Activated CD4-positive, alpha-beta T cell treated with anti-CD3 and anti-CD28 coated beads, Interleukin-2, amount 50 U/mL, for 16 hours (primary cell): ENCODE measurements at places on chromosomes 13 and 19.

GRCh38 chr13:31192306-31192705, 7.5 kb upstream of the B3GLCT start:
- DNase-seq: no peak

DNA sequence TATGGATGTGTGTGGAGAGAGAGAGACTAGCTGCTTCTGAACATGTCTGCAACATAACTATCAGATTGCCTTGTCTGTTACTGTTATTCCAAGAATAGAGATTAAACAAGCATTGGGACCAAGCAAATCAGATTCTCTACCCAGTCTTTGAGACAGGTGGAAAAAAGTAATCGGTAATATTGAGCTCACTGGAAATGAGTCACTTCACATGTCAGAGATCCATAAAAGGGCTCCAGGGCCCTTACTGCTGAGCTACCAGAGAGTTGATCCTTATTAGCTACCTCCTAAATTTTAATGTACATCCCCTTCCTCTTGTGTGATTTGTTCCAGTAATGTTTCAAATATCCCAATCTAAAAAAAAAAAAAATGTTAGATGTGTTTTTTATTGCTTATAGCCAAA, 2118.0 kb downstream of the PCDH9 start:
- DNase-seq: no peak

GRCh38 chr13:46516599-46517338, 36.2 kb upstream of the LRCH1 start:
- DNase-seq: no peak

GRCh38 chr19:7924241-7924640, 1.7 kb downstream of the CTXN1 start:
- DNase-seq: no peak

DNA sequence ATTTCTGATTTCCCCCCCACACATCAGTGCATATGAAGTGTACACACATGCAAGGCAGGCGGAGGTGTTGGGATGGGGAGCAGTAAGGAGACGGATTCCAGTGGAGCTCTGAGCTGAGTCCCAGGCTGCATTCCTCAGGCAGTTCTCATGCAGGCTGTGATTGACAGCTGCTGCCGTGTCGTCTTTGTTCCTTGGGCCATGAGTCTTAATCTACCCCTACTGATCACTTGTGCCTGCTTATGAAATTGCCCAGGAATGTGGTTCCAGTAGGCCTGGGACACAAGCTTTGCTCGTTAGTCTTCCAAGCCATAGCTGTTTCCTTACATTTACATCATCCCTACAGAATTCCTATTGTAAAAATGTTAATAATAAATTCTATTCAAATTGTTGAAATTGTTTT, 1241.9 kb downstream of the UQCRFS1 start:
- DNase-seq: no peak

DNA sequence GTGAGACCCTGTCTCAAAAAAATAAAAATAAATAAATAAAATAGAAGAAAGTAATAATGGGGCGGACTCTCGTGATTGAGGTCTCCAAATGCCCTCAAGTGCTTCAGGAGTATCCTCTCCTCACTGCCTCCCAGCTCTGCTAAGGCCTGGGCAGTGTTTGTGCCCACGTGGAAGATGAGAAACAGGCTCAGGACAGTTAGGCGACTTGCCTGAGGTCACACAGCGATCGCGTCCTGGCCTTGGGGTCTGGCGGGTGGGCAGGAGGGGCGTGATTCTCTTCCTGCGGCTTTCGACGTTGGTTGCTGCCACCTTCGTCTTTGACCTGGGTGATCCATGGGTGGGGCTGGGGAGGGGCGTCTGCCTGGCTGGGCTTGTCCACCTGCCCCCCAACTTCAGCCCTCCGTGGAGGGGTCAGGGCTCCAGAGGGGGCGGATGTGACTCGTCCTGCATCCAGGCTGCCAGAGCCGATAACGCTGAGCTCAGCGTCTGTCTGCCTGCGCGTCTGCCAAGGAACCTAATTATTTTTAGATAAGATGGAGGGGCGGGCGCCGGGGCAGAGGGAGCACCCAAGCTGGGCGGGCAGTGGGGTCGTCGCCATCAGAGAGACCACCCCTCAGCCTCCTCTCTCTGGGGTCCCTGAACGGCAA, 56.9 kb downstream of the NFIC start:
- DNase-seq: no peak
